Stimulated activated CD8-positive, alpha-beta memory T cell treated with anti-CD3 and anti-CD28 coated beads, Interleukin-4, amount 100 ng/mL, for 48 hours (primary cell): ENCODE measurements at places on chromosomes 2 and 18.
A peak's percentile ranks its signal among the peaks of the same experiment; 100 is the strongest.

GRCh38 chr2:188664416-188664815, 309.8 kb upstream of the COL3A1 start:
- DNase-seq, result no peak

GRCh38 chr2:186129767-186130581, 356.1 kb upstream of the ZC3H15 start:
- DNase-seq, result no peak

DNA sequence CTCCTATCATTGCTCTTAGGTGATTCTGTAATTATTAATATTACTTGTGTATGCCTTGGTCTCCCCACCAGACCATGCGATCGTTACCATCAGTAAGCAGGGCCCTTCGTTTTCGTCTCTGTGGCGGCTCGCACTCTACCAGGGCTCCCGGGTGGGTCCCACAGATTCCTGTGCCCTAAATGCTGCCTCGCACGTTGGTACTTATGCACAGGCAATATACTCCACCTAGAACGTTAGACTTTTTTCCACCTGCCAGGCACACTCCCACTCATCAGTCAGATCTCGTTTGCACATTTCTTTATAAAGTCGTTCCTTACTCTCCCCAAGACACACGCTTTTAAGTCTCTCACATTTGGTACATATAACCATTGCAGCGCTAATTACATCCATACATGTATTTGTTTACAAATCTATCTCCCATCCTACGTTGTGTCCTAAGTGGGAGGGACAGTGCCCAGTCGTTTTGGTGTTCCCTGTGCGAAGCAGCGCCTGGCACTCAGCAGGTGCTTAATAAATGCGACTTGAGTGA, 901 bp downstream of the FEZ2 start:
- DNase-seq, result peak; percentile 27

DNA sequence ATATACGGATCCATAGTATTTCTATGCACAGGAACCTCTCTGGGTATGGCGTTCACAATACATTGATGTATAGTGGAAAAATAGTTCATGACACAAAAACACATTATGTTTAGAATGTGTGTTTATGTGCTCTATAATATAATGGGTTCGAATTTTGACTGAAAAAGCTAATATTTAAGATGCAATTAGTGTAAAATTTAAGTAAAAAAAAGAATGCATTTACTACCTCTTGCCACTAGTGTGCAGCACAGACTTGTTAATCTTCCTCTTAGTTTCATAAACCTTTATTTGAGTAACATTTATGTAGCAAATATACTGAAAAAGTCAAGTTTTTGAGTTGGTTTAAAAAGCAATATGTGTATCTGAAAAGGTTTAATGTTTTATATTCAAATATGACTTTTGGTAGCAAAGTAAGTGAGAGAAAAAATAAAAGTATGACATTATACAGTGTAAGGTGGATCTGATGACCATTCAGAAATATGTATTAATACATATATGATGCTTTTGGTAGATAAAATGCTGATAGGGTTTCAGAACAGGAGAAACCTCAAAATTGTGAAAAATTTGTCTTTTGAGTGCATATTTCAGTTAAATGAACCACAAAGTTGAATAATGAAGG, 49.4 kb downstream of the CCDC102B start:
- no peak for DNase-seq

- no peak for DNase-seq
Observed at GRCh38 chr2:19667085-19667484, 234.7 kb downstream of the TTC32 start.

DNA sequence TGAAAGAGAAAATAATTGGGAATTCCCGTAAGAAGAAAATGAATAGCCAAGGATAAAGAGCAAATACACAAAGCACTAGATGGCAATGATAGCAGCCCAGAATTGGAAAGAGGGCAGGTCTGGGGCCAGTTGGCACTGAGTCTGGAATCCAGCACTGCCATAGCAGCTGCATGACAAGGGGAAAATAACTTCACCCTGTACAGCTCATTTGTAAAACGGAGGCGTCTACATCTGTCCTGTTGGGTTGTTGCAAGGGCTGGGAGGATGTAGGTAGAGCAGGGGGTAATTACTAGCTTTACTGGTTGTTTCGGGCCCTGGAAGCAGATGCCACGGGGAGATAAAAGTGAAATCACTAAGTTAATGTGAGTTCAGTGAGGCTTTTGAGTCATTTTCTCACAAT, 110.0 kb upstream of the RASGRP3 start:
- no peak for DNase-seq

DNA sequence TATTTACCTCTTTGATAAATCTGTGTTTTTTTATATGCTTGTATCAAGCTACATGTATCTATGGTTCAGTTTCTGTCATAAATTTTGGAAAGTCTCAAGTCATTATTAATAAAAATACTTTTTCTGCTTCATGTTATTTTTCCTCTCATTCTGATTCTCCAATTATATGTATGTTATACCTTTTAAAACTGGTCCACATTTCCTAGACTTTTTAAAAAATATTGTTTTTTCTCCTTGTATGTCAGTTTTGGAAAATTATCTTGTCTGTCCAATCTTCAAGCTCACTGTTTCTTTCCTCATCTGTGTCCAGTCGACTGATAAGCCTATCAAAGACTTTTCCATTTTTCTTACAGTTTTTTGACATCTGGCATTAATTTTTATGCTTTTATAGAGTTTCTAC, 253.4 kb downstream of the ASXL3 start:
- DNase-seq, result no peak

GRCh38 chr2:219285894-219286425, 6.8 kb downstream of the DNAJB2 start:
- DNase-seq, result no peak

- no peak for DNase-seq
Observed at GRCh38 chr18:59124370-59124704, 15.3 kb upstream of the SEC11C start.

GRCh38 chr2:134411279-134411827, 157.5 kb downstream of the MGAT5 start:
- no peak for DNase-seq

GRCh38 chr18:79625924-79626561, 53.6 kb upstream of the CTDP1 start:
- DNase-seq, result no peak

DNA sequence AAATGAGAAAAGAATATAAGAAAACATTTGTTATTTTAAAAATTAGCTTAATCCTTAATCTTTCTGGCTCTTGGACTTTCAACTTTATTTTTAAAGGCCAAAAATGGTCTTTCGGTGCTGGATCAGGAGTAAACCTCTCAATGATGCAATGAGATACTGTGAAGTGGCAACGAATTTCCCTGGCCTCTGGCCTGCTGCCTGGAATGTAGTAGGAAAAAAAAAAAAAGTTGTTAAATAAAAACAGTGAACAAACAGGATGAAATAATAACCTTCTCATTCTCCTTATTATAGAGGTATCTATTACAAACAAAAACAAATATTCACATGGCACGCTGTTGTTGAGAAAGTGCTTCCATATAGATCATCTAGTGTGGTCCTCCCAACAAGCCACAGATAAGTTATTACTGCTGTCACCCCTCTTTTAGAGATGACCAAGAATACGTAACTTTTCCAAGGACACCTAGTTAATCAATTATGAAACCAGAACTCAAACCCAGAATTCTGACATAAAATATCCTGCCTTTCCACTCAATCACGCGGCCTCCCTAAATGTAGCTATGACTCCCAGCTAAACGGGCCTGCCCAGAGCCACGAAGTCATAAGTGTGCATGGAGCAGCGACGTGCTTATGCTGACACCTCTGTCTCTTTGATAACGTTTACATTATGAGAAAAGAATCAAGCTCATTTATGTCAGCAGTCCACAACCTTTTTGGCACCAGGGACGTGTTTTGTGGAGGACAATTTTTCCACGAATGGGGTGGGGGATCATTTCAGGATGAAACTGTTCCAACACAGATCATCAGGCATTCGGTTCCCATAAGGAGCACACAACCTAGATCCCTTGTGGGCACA, 170.9 kb downstream of the BCL2 start:
- no peak for DNase-seq

DNA sequence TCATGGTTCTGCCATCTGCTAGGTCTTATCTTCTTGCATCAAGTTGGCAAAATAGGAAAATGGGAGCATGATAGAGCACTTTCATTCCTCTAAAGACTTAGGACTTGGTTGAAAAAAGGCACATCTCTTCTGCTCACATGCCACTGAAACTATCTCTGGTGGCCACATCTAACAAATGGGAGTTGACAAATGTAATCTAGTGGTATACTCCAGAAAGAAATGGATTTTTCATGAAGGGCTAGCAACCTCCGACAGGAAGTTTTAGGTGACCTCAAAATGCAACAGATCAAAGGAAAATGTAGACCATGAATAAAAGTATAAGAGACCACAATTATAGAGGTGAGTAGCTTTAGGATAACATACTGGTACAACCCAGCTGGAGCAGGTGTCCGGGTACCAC, 224.1 kb downstream of the SETBP1 start:
- no peak for DNase-seq

- DNase-seq, result no peak
Observed at GRCh38 chr2:43005245-43005974, 213.0 kb upstream of the HAAO start.

DNA sequence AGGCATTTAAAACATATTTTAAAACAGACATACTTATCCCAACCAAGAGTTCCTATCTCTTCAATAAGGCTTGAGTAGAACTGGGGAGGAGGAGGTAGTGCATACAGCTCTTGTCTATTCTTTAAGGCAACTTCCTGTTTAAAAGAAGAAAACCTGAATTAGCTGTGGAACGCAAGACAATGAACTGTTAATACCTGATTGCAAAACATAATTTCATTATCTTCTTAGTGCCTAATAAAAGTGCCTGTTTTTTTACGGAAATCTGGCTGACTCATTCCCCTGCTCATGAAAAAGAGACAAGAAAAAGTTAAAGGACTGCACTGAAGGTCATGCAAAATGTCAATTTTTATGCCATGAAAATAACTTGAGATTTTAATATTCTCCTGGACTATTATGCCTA, 19.2 kb downstream of the FANCL start:
- no peak for DNase-seq

- no peak for DNase-seq
Observed at GRCh38 chr2:366706-367105, 78.8 kb upstream of the ALKAL2 start.
